Stimulated activated CD4-positive, alpha-beta T cell treated with anti-CD3 and anti-CD28 coated beads, Interleukin-1b, Interleukin-23, amount 100 ng/mL, for 1 hour (primary cell): ENCODE measurements at places on chromosomes 1 and 21.

DNA sequence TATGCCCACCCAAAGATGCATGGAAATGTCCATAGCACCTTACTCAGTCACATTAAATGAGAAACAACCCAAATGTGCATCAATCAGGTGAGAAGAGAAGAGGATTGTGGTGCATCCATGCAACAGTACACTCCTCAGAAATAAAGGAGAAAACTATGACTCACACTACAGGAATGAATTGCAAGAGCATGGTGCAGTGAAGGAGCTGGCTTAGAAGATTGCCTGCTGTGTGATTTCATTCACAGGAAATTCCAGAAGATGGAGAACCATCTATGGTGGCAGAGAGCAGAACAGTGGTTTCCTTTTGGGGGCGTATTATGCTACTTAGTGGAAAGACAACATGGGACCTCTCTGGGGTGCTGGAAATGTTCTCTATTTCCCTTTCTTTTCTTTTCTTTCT lies 278.6 kb upstream of the AJAP1 start:
- DNase-seq, result no peak

- DNase-seq, result no peak
Observed at GRCh38 chr1:112776688-112777087, 61.6 kb upstream of the PPM1J start.

DNA sequence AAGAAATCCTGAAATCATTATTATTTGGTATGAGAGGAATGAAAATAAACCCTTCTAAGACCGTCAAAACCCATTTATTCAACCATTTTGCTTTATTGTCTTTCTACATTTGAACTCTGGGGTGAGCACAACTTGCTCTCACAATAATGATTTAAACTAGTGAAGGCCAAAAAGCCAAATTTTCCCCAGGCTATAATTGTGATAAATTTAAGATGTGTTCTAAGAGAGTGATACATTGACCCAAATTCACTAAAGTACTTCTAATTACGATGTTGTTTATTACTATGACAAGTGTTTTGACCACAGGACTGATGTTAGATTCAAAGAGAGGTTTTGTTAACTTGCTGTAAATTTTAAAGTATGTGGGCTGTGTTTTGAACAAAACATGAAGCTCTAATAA lies 670.9 kb upstream of the NR5A2 start:
- DNase-seq, result no peak

GRCh38 chr1:178541829-178542553 lies 29.1 kb downstream of the TEX35 start:
- DNase-seq, result peak; percentile 12

DNA sequence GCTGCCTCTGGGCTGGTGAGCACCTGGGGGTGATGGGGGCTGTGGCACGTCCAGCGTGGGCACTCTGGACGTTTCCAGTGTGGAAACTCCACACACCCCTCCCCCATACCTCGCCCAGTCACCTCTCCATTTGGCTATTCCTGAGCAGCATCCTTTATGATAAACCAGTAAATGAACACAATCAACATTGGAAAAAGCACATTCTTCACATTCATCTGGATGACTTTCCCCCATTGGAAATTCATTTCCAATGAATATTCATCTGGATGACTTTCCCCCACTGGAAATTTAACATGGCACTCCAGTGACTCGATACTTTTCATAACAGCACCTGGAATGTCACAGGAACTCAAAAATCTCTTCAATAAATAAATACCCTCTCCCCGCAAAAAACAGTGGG lies 104.8 kb upstream of the KRTAP19-8 start:
- no peak for DNase-seq
